Stimulated activated CD8-positive, alpha-beta memory T cell treated with anti-CD3 and anti-CD28 coated beads, Interleukin-7, amount 100 ng/mL, for 48 hours (primary cell): ENCODE measurements at places on chromosomes 3 and 15.
A peak's percentile ranks its signal among the peaks of the same experiment; 100 is the strongest.

GRCh38 chr3:12237912-12238650 lies 50.8 kb upstream of the PPARG start:
- DNase-seq = no peak

DNA sequence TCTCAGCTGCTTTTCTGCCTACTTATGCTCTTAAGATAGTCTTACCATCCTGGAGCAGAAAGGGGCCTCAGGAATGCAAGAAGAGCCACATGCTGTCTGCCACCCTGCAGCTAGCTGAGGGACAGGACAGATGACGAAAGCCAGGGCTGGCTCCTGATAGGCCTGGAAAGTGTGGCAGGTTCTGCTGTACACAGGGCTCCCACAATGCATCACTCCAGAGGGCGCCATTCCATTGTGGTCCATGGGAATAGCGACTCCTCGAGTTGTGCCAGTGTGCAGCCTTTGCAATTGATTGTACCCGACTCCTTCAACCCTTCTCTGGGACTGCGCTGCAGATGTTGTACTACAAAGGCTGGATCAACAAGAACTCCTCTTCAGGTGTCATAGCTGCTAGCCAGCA lies 11.2 kb downstream of the ACAN start:
- DNase-seq = no peak

- DNase-seq = no peak
These were observed 1.3 kb downstream of the PIK3CA start for GRCh38 chr3:179149406-179149867.

- DNase-seq = no peak
These were observed 423.4 kb upstream of the WNT5A start for GRCh38 chr3:55910543-55910942.

DNA sequence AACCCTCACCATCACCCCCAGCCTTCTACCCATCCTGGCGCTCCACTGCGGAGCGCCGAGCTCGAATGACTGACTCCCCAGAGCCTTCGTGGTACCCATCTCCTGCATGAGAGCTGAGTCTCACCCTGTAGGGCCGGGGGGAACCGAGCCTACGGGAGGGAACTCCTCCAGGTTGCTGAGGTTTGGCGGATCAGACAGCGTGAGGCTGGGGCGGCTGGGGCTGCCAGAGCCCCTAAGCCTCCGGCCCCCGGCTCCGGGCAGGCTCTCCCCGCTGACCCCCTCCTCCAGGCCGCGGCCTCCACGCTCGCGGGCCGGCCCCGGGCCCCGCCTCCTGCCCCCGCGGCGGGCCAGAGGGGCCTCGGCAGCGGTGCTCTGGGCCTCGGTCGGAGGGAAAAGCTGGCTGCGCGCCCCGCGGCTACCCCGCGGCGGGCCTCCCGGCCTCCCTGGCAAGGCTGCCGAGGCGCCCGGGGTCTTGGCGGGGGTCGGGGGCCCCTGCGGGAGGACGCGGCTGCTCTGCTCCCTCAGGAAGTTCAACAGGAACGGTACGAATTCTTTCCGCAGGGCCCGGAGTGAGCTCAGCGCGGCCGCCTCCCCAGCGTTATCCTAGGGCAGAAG lies 643 bp downstream of the CDAN1 start:
- no peak for DNase-seq

GRCh38 chr3:118948146-118948545 lies 86.5 kb downstream of the IGSF11 start:
- no peak for DNase-seq

DNA sequence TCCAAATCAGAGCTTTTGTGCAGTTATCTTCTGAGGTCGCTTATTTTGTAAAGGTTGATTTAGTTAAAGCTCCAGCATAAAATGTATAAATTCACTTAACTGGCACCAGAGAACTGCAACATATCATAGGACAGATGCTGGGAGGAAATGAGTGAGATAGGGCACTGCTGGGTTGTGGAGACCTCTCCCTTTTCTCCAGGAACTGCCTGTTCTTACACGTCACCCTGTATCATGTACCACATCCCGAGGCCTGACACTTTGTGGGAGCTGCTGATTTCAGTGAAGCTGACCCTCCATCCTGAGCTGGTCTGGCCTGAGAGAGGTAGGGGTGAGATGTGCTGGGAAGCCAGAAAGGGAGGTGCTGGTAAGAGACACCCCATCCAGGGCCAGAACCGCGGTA lies 213.8 kb upstream of the FEZF2 start:
- DNase-seq = no peak

DNA sequence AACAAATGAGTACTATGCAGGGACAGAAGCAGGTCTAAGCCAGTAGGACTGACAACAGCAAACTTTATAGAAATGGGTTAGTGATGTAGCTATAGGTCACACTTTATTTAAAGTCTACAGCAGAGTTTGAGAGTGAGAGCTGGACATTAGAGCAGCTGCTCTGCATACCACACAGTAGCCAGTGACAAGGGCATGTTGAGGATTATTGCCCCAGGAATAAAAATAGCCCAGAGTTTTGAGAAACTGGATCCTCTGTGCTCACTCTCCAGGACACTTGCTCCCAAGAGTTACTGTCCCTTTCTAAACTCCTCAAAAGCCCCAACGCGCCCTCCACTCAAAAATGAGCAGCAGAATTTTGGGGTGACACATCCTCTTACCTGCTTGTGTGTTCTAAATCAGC lies 21.1 kb downstream of the LRTM1 start:
- no peak for DNase-seq

- no peak for DNase-seq
These were observed 134.6 kb downstream of the SLC25A26 start for GRCh38 chr3:66355394-66355793.

- DNase-seq = no peak
These were observed 303.9 kb upstream of the ALCAM start for GRCh38 chr3:105062853-105063252.

DNA sequence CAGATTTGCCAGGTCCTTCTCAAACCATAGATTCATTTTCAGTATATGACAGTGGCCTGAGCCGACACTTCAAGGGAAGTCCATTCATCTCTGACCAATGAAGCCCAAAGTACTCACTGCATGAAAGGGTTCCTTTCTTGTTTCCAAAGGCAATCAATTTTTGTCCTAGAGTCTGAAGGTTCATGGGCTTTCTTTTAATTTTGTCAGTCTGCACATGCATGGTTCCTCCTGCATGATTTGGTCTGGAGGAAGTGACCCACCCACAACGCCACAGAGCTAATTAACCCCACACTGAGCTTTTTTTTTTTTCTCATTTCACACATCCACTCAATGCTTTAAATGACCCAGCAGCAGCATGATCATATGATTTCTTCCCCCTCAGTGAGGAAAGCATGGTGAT lies 216.4 kb downstream of the TIGIT start:
- DNase-seq = no peak

GRCh38 chr3:81105789-81106488 lies 655.5 kb downstream of the GBE1 start:
- DNase-seq = no peak

- no peak for DNase-seq
These were observed 47.7 kb upstream of the C2CD4B start for GRCh38 chr15:62212741-62213140.

DNA sequence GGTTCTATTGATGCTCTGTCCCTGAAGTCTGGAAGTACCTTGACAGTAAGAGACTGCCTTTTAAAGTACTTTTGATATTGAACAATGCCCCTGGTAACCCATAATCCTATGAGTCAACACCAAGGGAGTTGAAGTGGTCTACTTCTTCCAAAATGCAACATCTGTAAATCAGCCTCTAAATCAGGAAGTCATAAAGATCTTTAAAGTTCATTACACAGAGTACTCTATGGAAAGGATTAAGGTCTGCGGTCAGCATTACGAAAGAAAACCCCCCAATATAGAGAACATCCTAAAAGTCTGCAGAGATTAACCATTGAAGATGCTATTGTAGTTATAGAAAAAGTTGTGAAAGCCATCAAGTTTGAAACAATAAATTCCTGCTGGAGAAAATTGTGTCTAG lies 52.7 kb upstream of the CMC1 start:
- no peak for DNase-seq

- no peak for DNase-seq
These were observed 27.9 kb upstream of the PLCH1 start for GRCh38 chr3:155772801-155773200.

GRCh38 chr3:124650798-124651197 lies 79.5 kb upstream of the UMPS start:
- peak; percentile 26 for DNase-seq

DNA sequence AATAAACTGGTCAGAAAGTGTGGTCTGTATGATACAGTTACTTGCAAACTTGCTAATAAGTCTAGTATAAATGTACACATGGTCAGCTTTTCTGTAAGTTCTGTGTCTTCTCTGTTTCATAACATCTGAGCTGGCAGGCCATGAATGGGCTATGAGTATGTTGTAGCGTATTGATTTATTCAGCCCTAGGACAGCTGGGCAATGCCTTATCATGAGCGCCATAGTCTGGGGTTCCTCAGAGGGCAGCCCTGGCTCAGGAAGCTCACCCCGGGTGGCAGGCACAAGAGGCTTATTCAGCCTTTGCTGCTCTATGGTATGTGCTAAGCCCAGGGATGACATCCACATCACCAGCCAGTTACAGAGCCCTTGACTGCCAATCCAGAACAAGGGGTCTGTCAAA lies 50.7 kb upstream of the CCR2 start:
- no peak for DNase-seq

- no peak for DNase-seq
These were observed 18.1 kb upstream of the ZSCAN2 start for GRCh38 chr15:84582583-84583157.

DNA sequence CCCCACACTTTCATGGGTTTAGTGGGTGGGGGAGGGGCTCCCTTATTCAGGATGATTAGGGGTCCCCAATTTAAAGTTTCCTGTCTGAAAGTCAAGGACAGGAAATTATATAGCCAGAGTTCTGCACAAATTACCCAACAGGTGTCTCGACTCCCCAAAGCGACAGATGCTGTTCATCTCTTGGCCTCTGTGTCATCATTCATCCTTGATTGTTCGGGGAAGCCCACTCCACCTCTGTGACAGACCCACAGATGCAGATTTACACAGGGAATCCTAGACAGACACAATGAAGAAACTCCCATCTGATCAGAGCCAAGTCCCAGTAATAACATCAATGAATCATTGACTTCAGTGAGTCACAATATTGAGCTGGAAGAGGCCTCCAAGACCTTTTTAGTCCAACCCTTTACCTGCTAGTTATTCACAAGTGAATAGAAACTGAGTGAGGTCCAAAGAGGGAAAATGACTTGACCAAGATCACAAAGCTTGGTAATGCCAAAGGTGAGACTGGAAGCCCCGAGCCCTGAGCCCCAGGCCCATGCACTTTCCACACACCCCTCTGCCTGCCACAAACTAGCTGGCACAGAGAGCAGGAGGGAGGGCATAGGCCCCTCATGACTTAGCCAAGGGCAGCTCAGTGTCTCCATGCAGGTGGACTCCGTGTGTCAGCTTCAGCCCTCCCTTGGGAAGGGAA lies 7.9 kb upstream of the SRP14 start:
- no peak for DNase-seq

DNA sequence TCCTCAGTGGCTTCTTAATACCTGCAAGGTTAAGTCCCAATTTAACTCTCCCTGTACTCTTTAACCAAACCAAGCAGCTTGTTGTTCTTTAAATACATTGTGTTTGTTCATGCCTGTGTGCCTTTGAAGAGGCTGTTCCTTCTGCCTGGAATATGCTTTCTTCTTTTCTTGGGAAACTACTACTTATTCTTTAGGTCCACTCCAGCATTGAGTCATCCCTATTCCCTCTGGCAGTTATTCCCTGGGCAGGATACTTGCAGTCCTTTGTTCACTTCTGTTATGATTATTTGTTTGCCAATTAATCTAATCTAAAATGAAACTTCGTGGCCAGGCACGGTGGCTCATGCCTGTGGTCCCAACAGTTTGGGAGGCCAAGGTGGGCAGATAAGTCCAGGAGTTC lies 139.3 kb downstream of the ZNF609 start:
- DNase-seq = no peak

DNA sequence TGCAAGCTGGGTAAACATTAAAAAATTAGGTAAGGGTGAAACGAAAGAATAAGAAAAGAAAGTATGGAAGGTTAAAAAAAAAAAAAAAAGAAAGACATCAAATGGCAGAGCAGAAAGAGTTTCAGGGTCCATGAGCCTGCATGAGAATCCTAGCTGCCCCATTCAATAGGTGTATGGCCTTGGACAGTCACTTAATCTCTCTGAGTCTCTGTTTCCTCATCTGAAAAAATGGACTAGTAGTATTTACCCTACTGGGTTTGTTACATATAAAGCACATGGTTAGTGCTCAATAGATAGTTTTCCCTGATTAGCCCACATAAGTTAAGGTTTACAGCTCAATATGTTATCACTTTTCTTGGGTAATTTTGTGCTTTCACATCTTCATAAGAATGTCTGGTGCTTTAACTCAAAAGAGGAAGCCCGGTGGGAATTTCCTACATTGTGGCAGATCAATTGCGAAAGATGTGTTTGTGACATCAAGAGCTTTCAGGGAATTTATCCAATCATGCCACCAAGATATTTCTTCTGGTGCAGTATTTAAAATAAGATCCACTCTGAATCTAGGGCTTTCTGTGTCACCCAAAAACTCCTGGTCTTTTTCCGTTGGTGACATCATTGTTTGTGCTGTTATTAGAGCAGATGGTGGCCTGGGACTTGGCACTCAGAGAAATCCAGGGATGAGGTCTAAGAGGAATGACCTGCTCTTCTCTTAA lies 57.2 kb upstream of the UBE2E1 start:
- DNase-seq = no peak

DNA sequence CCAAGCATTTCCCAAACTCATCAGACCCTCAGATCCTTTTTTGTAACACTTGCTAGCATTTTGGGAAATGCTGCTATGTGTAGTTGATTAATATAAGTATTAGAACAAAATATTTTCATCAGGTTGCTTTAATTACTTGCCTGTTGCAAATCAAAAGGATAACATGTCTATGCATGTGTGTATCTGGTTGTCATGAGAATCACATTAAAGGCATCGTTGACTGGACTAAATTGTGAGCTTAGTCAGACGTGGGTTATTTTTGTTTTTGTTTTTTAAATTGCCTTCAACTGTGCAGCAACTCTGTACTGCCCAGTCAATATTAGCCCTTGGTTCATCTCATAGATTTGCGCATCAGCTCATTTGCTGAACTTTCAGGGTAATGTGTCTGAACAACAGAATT lies 81.6 kb downstream of the SLMAP start:
- DNase-seq = no peak

GRCh38 chr3:23028294-23028693 lies 174.8 kb upstream of the UBE2E2 start:
- no peak for DNase-seq

DNA sequence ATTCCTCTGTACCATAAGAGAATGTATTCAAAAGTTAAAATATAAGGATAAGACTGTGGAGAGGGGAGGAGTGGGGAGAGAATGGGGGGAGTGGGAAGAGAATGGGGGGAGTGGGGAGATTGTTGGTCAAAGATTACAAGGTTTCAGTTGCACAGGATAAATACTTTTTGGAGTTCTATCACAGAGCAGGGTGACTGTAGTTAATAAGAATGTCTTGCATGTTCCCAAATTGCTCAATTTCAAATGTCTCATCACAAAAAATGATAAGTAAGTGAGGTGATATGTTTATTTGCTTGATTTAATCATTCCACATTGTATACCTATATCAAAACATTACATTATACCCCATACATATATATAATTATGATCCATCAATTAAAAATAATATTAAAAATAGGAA lies 23.0 kb upstream of the MEF2A start:
- DNase-seq = no peak
